ENCODE measurements at places on chromosomes 3 and 15. TPM values are rescaled to one million over a fixed set of nuclear protein-coding genes. Genes with fewer than 3 reads are reported as not detected.

CTXN2 gene
- not detected for total RNA-seq

PLCH1 gene
- total RNA-seq, result 6.3 TPM

LACTB gene
- total RNA-seq, result 10.6 TPM

TEX55 gene
- not detected for total RNA-seq

ADAMTSL3 gene
- 1.4 TPM for total RNA-seq

- no peaks in the 10 kb centered on the region for H3K27me3 ChIP-seq
- no peaks in the 10 kb centered on the region for H3K36me3 ChIP-seq
- no peak overlapping the region for H3K4me3 ChIP-seq
- DNase-seq, result no peak
- peaks cover 7% of the 10 kb centered on the region for H3K4me1 ChIP-seq
- H3K27ac ChIP-seq, result no peak overlapping the region
These were observed 174.7 kb downstream of the IGF1R start for GRCh38 chr15:98823012-98823458.

- no peak for DNase-seq
- no peak overlapping the region for H3K27ac ChIP-seq
These were observed 86.3 kb downstream of the P3H2 start for GRCh38 chr3:190034446-190034845.

GRCh38 chr15:70387081-70387480 is 289.4 kb upstream of the TLE3 start:
- no peak overlapping the region for H3K27ac ChIP-seq
- DNase-seq, result no peak
- no peaks in the 10 kb centered on the region for H3K27me3 ChIP-seq
- no peaks in the 10 kb centered on the region for H3K36me3 ChIP-seq
- no peaks in the 10 kb centered on the region for H3K4me1 ChIP-seq

DNA sequence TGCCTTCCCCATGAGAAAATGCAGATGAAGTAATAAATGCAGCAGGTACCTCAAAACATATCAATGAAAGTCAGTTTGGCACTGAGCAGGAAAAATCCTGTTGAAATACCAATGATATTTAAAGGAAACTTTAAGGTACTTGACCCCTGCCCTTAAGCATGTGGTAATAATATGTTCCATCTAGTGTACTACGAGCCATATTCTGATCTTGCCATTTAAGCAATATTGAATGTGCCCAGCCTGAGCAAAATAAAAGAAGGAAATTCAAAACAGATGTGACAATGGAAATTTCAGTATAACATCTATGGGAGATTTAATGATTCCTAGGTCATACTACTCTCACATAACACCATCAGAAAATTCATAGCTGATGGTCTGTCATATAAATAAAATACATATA is 191.8 kb upstream of the CGNL1 start:
- no peak overlapping the region for H3K4me3 ChIP-seq
- no peaks in the 10 kb centered on the region for H3K4me1 ChIP-seq

DNA sequence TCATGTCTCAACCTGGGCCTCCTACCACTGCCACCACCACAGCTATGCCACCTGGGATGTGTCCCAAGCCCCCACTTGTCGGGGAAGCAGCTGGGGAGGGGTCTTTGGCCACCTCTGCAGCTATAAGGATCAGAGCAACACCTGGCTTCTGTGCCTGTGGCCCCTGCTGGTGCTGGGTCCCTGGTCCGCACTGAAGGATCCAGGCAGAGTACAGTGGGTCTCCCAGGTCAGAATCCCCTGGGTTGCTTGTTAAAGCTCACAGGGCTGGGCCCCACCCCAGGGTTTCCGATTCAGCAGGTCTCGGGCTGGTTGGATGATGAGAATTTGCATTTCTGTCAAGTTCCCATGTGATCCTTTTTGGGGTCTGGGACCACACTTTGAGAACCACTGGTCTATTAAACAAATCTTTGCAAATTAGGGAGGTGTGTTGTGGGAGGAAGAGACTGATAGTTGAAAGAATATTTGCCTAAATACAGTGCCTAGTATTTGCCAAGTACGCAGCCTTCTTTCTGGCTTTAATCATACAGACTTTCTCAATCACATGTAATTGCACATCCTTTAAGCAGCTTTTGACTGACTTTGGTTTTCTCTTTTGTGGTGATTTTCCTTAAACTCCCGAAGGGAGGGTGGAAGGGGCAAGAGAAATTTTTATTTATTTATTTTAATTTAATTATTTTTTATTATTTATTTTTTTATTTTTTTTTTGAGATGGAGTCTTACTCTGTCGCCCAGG is 127.3 kb downstream of the IGF1R start:
- peaks cover 13% of the 10 kb centered on the region for H3K4me1 ChIP-seq
- H3K27ac ChIP-seq, result no peak overlapping the region
- no peak overlapping the region for H3K4me3 ChIP-seq
- no peaks in the 10 kb centered on the region for H3K27me3 ChIP-seq
- no peak for DNase-seq

DNA sequence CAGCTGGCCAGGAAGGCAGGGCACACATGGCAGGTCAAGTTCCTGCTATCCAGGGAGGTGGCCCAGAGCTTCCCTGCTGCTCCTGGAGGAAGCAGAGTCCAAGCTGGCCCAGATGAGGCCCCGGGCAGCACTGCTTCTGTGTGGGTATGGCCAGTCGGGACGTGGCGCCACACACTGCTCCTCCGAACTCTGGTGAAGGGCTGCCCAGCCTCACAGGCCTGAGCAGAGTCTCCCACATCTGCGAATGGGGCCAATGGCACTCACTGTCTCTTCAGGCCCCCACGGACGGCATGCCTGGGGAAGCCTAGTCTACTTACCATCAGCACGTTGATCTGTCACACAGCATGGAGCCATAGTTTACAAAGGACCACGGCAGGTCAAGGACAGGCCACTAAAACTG is 2.5 kb upstream of the PLA2G4F start:
- no peaks in the 10 kb centered on the region for H3K27me3 ChIP-seq
- DNase-seq, result no peak
- H3K4me3 ChIP-seq, result no peak overlapping the region
- no peaks in the 10 kb centered on the region for H3K36me3 ChIP-seq

- no peaks in the 10 kb centered on the region for H3K27me3 ChIP-seq
- no peak overlapping the region for H3K4me3 ChIP-seq
- DNase-seq, result no peak
- no peaks in the 10 kb centered on the region for H3K36me3 ChIP-seq
These were observed 190.5 kb downstream of the GREM1 start for GRCh38 chr15:32908135-32908801.

DNA sequence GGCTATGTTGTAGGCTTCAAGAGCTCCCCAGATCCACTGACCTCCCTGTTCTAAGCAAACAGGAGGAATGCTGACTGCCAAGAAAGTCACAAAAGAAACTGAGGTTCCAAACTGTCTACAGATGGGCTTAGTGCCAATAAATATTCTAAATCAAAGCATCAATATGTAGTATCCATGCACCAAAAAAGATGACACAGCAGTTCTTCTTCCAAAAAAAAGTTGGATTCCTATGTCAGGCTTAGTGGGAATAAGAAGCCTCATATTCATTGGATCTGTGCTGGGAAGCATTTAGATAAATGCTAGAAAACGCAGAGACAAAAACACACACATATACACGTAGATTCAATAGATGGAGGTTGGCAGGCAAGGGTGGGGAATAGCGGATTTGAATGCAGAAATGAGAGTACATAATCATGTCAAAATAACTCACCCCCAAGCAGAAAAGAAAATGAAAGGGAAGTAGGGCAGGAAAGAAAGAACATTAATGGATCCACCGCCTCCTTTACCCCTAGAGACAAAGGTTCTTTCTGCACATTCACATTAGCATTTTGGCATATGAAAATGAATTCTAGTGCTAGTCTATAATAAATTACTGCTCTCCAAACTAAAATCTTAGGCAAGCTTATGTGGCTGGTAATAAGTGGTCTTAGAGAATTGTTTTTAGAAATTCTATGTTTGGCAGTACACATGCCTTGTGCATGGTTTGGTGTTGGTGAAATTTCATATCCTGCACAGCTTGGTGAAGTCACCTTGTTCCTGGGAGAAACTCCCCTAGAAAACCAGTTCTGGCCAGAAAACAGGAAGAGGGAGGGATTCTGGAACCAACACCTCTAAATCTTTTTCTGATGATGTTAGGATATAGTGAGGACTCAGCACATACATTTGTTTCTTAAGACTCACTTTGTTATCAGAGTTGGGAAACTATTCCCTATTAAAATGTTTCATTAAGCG is 283.4 kb downstream of the LSAMP start:
- no peak for DNase-seq
- no peaks in the 10 kb centered on the region for H3K36me3 ChIP-seq
- no peak overlapping the region for H3K27ac ChIP-seq

- no peaks in the 10 kb centered on the region for H3K4me1 ChIP-seq
- H3K27ac ChIP-seq, result no peak overlapping the region
- H3K4me3 ChIP-seq, result no peak overlapping the region
- no peak for DNase-seq
These were observed 66.1 kb downstream of the NOX5 start for GRCh38 chr15:69080295-69081248.

- DNase-seq, result no peak
- no peaks in the 10 kb centered on the region for H3K27me3 ChIP-seq
- no peak overlapping the region for H3K27ac ChIP-seq
- H3K36me3 ChIP-seq, result no peaks in the 10 kb centered on the region
- H3K4me3 ChIP-seq, result no peak overlapping the region
These were observed 861.3 kb downstream of the ZPLD1 start for GRCh38 chr3:103295974-103296570.

DNA sequence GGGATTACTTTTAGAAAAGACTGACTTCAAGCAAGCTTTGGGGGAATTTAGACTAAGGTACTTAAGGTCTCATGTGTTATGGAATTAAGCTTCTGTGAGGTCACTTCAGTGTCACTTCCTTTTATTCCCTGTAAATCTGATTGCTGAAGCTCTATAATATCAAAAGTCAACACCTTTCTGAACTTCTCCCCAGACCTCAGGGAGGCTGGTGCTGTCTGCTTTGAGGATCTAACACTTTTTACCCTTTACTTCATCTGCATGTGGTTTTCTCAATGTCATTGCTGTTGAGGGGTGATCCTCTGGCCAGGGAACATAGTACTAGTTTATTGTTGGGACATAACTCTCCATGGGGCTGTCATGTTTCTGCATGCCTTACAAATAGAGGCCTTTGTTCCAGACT is 41.8 kb upstream of the RASGRF1 start:
- no peak overlapping the region for H3K4me3 ChIP-seq
- no peaks in the 10 kb centered on the region for H3K4me1 ChIP-seq
- DNase-seq, result no peak
- no peaks in the 10 kb centered on the region for H3K36me3 ChIP-seq
- H3K27me3 ChIP-seq, result no peaks in the 10 kb centered on the region

DNA sequence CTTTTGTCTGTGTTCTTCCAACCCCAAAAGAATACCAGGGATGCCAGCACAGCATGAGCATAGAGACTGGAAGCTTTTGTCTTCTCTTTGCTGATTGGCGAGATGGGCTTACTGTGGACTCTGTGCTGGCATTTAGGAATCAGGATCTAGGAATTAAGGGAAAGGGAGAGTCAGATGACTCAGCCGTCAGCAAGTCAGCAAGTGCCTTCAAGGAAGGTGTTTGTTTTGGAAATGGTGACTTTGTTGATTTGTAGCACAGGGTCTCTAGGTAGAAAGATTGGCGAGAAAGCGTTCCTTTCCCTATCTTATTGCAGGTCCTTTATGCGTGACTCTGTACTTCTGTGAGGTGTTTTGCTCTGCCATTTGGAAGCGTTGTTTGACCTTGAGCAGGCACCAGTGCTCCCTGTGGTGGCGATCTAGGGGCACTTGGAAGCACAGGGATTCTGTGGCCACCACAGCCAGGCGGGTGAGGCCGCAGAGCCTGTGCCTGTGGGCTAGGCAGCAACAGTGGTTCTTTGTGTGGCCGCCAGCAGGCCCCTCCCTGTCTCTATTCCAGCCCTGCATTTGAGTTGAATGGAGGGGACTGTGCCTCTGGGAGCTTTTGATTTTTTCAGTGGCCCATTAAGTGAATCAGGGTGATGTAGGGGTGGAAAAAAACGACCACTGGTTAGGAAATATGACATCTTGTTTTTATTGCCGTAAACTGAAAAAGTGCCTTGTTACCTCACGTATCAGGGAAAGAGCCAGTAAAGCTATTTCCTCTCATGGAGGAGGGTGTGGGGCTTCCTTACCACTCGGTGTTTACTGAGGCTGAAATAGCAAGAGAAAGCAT is 19.0 kb downstream of the FAN1 start:
- no peaks in the 10 kb centered on the region for H3K27me3 ChIP-seq
- H3K4me1 ChIP-seq, result no peaks in the 10 kb centered on the region
- no peak overlapping the region for H3K27ac ChIP-seq
- no peaks in the 10 kb centered on the region for H3K36me3 ChIP-seq
- H3K4me3 ChIP-seq, result no peak overlapping the region

DNA sequence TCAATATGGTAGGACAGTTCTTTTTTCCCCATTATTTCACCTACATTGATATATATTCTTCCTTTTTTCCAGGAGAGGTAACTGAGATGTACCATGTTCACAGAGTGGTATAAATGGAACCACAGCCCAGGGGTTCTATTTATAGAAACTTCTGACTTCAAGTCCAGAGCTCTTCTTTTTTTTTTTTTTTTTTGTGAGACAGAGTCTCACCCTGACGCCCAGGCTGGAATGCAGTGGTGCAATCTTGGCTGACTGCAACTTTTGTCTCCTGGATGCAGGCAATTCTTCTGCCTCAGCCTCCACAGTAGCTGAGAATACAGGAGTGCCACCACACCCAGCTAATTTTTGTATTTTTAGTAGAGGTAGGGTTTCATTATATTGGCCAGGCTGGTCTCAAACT is 267.1 kb upstream of the TPRG1 start:
- H3K36me3 ChIP-seq, result no peaks in the 10 kb centered on the region
- H3K4me1 ChIP-seq, result peaks cover 2% of the 10 kb centered on the region
- no peak overlapping the region for H3K27ac ChIP-seq
- H3K4me3 ChIP-seq, result no peak overlapping the region
